PC-3 (cell line): ENCODE measurements at places on chromosomes 3 and 15.

GRCh38 chr15:55008421-55008820, 188.3 kb downstream of the RSL24D1 start:
- DNase-seq, result no peak

- DNase-seq, result no peak
These were observed 102.8 kb downstream of the IL1RAP start for GRCh38 chr3:190616637-190617036.

GRCh38 chr3:85835857-85836440, 877.2 kb downstream of the CADM2 start:
- DNase-seq, result no peak

DNA sequence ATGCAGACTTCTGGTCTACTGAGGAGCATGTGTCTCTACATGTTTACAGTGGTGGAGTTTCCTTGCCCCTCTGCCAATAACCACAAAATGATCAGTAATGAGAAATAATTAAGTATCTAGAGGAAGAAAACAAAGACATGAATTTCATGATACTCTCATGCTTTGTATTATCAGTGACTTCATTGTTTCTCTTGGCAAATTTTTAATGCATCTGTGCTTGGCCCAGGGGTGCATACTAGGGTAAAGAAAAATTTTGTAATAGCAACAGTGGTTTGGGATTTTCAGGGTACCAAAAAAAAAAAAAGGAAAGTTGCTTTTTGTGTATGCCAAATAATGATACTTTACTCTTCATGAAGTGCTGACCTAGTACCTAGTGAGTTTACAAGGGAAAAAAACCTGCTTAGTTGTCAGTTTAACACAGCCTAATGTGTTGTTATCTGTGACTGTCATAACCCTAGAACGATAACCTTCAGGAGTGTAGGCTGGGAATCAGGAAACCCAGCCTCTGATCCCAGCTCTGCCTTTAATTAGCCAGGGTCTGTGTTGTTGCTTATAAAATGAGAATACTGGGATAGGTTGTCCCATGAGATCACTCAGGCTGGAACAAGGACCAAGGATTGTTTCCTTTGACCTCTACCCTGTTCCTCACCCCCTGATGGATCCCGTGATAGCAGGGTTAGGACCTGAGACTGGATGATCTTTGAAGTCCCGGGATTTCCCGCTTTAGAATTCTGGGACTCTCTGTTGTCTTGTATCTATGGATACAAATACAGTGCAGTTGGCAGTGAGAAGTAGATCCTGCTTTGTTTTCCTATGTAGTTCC, 117.5 kb downstream of the CMSS1 start:
- no peak for DNase-seq

- DNase-seq, result no peak
These were observed 52.6 kb downstream of the PLCL2 start for GRCh38 chr3:16937326-16937845.

DNA sequence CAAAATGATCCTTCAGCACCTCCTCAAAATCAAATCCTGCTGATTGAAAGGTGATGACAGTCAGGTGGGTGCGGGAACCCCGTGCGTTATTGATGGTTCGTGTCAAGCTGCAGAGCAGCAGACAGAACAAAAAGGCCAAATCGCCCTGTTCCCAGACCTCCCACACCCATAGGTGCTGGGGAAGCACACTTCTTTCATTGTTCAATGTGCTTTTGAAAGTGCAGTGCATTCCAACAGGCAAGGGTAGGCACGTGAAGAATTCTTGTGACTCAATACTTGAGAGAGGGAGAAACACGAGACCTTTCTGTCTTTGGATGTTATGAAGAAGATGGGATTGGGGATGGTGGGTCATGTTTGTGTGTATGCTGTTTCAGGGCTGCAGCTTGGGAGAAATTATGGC, 514.0 kb downstream of the MCTP2 start:
- DNase-seq, result no peak

DNA sequence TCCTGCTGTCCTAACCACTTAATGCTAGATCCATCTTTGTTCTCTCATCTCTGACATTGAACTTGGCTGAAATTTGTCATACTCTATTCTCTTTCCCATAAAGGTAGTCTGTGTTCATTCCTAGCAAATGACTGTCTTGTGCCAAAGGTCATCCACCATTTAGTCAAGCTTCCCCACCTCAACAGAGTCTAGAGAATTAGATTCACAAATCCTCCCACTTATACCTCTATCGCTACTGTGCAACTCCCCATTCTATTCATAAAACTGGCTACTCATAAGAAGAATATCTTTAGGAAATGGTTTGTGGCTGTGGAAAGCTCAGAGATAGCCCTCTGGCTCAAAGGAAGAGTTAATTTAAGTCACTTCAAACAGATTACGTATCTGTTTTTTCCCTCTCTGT, 59.7 kb upstream of the MBNL1 start:
- DNase-seq, result peak; percentile 54

GRCh38 chr15:84817466-84818081, 418 bp downstream of the ALPK3 start:
- DNase-seq, result no peak

DNA sequence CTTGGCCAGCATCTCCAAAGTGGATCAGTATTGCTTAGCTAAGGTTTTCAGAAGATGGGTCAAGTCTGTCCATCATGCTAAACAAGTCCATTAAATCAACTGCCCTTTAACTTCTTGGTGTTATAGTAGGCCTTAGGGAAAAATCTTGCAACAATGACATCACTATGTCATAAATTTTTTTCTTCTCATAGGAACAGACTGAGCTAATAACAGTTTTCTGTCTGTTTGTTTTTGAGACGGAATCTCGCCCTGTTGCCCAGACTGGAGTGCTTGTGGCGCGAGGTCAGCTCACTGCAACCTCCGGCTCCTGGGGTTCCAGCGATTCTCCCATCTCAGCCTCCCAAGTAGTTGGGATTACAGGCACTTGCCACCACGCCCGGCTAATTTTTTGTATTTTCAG, 94.2 kb downstream of the EFL1 start:
- no peak for DNase-seq

DNA sequence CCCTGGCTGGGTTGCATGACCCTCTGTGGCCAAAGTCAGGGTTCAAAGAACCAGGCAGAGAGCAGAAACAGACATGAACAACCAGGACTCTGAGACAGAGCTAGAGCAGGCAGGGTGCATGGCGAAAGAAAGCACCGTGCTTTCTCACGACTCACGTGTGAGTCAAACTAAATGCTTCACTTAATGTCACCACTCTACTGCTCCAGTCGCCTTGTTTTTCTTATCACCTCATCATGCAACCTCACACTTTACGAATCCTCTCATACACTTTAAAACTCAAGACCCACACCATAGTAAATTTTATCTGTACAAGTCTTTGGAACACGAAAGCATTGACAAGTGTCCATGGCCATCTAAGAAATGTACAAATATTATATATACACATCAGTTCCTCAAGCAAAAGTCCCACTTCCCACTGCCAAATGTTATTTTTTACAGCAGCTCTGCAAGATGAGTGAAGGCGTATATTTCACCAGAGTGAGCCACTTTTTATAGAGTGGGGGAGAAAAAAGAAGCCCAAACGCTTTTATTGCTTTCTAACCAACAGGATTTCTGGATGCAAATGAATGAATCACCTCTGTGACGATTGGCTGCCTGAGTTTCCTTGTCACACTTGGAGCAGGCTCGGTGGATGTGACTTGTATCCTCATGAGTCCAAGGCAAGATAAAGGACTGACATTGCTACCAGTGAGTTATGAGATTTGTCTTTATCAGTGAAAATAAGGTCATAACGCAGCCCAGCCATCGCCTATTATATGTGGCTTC, 16.0 kb upstream of the MEGF11 start:
- DNase-seq, result peak; percentile 82
